ENCODE measurements at places on chromosomes 4 and X.
A peak's percentile ranks its signal among the peaks of the same experiment; 100 is the strongest.

DNA sequence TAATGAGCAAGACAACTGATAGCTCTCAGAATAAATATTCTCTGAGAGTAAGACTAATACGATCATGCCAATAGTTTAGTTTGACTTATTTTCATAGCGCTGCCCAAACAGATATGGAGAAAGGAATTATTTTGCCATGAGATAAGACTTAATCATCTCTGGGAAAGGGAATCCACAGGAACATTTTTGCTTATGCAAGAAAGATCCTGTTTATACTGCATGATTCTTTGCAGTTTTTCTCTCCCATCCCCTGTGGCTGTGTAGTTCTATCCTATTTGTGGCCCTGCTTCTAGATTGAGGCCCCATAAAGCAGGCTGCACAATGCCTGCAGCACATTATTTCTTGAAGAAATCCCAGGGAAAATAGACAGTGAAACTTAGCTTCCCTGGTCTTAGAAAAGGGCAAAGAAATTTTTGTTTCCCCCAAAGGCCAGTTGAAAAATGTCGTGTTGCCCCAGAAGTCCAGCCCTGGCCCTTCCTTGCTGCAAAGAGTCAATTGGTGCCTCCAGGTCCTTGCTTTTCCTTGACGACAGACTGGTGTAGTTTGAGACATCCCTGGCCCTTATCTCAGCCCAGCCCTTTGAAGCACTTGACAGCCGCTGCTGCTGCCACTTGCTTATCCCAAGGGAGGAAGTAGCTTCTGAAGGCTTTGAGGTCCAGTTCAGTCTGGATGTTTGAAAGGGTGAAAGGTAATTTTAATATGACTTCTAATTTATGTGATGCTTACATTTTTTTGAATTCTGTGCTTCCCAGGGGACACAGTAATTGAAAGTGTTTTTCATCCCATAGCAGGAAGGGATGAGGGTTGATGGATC lies 45.0 kb upstream of the SH3RF1 start:
- DNase-seq, result no peak

- DNase-seq, result no peak
These were observed 126.5 kb downstream of the QDPR start for GRCh38 chr4:17385403-17385802.

DNA sequence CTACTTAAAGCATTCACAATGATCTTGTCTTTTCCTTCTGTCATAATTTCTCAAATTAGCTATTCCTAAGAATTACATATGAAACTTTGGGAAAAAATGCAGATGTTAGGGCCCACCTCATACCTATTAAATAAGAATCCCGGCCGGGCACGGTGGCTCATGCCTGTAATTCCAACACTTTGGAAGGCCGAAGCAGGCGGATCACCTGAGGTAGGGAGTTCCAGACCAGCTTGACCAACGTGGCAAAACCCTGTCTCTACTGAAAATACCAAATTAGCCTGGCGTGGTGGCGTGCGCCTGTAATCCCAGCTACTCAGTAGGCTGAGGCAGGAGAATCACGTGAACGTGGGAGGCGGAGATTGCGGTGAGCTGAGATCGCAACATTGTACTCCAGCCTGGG lies 158.4 kb upstream of the TLL1 start:
- DNase-seq, result no peak

DNA sequence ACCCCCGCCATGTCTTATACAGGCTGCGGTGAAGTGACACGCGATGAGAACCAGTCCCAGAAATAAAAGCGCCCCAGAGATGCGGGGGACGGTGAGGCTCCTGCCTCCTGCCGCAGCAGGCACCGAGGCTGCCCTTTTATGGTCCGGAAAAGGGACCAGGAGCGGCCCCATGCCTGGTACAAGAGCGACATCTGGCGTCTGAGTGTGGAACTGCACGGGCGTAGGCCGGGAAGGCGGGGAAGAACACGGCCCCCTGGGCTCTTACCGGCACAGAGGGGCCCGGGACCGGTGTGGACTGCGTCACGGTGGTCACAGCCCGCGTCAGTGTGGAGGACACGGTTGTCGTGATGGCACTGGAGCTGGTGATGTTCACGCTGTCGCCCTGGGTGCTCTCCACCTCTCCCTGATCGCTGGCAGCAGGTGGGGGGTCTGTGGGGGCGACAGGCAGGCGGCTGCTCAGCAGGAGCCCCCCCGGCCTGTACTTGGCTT lies 8.9 kb upstream of the RENBP start:
- peak; percentile 80 for DNase-seq

DNA sequence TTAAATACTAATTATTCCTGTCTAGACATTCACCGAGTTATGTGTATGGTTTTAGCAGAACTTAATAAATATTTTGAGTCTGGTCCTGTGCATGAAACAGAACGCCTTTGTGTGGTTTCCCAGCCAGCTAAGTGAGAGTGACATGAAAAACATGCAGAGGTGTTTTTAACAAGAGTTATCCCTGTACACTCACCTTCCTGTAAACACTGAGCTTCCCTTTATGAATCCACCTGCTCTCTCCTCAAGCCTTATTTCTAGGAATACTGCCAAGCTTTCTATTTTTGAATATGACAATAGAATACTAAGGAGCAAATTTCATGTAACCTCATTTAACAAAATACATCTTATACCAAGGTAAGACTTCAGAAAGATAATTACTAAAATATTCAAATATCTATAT lies 270.3 kb upstream of the CTSO start:
- no peak for DNase-seq

- DNase-seq, result no peak
These were observed at the start of gene PDZD4 for GRCh38 chrX:153829799-153830639. Gene PDZD4 (minus strand): TSS chrX:153830544. CDS start chrX:153830298, 246 bp downstream.

DNA sequence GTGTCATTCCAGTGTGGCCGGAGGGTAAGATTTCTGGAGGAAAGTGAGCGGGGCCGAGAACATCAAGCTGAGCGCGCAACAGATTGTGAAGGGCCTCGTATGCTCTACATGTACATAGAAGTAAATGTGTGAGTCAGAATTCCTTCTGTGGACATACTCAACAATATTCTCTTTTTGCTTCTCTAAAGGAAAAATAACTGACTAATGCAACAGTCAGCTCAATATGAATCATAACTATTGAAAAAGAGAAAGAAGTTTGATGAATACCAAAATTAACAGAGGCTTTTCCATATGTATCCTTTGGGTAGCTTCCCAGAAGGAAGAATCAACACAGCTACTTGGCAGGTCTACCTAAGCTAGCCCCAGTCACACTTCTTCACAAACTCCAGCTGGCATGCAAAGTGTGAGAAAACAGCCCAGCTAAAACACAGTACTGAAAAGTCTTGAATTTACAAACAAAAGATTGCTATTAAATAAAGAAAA lies 87.5 kb upstream of the ZFP42 start:
- DNase-seq, result no peak

DNA sequence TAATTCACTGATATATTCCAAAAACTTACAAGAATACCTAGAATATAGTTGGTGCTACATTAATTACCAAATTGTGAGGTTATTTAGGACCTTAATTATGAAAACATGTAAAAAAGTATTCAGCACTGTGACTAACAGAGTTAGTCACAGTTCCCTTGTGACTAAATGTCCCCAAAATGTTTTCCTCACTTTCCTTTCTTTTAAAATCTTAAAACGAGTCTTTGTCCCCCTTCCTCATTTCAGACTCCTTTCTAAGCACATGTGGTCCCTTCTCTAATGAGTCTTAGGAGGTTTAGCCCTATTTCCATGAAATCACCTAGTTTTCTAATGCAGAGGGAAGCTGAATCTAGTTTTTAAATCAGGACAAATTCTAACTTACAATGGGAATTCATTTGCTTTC lies 175.0 kb downstream of the PPP3CA start:
- DNase-seq, result no peak

GRCh38 chr4:1409079-1409478 lies 2.8 kb upstream of the NKX1-1 start:
- no peak for DNase-seq

DNA sequence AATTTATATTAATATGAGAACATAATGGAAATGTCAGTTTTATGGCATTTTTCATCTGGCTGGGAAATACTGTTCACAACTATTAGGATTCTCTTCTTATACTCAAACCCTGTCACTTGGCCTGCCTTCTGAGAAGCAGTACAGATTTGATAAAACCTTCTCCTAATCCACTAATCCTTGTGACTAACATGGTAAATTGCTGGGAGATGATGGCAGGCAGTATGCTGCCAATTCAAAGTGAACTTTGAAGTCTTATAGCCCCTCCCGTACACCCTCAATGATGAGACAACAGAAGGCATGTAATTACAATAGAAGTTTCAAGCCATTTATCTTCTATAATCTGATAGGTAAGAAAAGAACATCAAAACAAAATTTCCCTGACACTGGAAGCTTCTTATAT lies 36.9 kb downstream of the PAQR3 start:
- DNase-seq, result no peak
